ENCODE measurements at places on chromosomes 2 and 18.

- DNase-seq = no peak
Measured at GRCh38 chr2:50956886-50957285, 75.0 kb downstream of the NRXN1 start.

DNA sequence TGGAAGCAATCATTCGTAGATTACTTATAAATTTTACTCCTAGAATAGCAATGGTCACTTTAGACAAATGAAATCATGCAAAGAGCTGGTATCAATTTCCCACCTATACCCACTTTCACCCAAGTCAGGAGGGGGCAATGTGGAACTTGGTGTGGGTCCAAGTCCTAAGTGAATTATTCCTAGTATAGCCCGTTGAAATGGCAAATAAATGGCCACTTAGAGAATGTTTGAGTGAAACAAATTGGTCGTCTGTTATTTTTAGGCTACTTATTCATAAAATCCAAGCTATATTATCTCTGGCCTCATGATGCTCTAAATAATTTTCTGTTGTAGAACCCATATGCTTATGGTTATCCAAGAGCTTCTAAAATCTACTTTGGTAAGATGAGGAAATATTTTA, 98.1 kb downstream of the MYO3B start:
- no peak for DNase-seq

- no peak for DNase-seq
Measured at GRCh38 chr2:174078275-174078674, 113.1 kb upstream of the SP3 start.

GRCh38 chr2:136010126-136010525, 24.7 kb upstream of the DARS1 start:
- DNase-seq = no peak

- DNase-seq = no peak
Measured at GRCh38 chr18:76593843-76594242, 98.8 kb upstream of the ZNF516 start.

DNA sequence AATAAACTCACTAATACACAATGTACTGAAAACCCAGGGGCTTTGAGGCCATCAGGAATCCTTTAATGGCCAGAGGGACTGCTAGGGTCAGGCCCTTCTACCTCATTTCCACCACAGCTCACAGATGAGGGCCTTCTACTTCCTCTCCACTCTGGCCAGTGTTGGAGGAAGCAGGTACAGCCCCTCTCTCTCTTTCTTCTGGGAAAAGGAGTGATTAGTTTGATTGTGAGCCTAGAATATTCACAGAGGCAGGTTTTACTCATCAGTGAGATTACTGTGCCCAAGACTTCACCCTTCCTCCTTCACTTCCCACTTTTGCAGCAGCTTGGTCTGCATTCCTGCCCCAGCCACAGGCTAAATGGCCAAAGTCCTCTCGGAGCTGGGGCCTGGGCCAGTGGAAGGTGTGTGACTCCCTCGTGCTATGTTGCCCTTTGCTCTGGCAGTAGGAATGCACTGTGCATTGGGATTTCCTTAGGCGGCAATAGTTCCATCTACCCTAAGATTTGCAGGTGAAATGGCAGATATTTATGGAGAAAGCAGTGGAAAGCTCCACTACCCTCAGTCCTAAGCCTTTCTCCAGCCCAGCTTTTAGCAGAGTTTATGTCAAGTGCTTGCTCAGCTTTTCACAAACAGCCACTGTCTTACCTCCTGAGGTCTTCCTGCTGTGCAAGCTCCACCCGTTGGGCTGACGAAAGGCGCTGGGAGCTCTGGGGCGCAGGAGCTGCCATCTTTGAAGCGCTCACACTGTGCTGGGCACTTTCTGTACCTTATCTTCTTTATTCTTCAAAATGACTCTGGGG, 36.2 kb upstream of the YES1 start:
- DNase-seq = no peak

GRCh38 chr18:51236225-51236624, 38.7 kb upstream of the MEX3C start:
- peak; percentile 31 for DNase-seq

- DNase-seq = no peak
Measured at GRCh38 chr2:177733-178132, 86.1 kb downstream of the SH3YL1 start.

- no peak for DNase-seq
Measured at GRCh38 chr2:120539937-120540718, 194.2 kb downstream of the INHBB start.

DNA sequence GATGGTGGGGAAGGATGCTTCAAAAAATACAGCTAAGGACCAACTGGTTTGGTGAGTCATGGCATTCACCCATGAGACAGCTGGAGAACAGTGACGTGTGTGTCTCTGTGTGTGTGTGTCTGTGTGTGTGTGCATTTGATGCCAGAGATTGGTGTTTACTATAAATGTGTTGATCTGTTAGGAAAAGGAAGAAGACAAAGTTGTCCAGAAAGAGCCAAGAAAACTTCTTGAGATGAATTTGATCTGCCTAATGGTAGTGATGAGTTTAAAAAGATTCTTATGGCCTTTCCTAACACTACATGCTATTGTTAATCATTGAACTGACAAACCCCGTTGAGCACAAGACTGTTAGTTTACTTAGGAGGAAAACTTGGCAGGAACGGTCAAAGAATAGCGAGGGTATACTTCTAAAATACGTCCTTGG, 36.4 kb upstream of the IL1R1 start:
- DNase-seq = no peak

- DNase-seq = no peak
Measured at GRCh38 chr2:116416731-116417377, 1397.6 kb upstream of the DDX18 start.

- no peak for DNase-seq
Measured at GRCh38 chr2:12818416-12819102, 101.8 kb downstream of the TRIB2 start.

GRCh38 chr2:7676714-7677113, 759.5 kb downstream of the RNF144A start:
- no peak for DNase-seq

GRCh38 chr2:120771781-120772208, 36.1 kb downstream of the GLI2 start:
- no peak for DNase-seq

GRCh38 chr2:150644298-150645067, 157.0 kb upstream of the RND3 start:
- DNase-seq = no peak

DNA sequence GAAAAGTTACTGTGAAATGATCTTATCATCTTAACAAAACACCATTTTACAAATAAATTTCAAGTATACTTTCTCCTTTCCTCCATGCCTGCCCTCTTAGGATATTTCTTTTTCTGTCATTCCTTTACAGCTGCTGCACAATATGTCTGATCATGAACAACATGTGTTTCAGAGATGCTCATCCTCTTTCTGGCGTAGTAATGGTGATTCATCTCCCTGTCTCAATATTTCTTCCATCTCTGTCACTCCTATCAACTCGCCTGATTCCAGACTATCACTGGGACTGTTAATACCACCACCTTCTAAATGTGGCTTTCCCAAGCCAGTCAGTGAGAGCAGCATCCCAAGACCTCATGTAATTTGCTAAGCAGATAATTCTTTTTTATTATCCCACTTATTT, 290.5 kb downstream of the GULP1 start:
- DNase-seq = no peak

- peak; percentile 57 for DNase-seq
Measured at GRCh38 chr2:9286554-9287399, 80.2 kb downstream of the ASAP2 start.

DNA sequence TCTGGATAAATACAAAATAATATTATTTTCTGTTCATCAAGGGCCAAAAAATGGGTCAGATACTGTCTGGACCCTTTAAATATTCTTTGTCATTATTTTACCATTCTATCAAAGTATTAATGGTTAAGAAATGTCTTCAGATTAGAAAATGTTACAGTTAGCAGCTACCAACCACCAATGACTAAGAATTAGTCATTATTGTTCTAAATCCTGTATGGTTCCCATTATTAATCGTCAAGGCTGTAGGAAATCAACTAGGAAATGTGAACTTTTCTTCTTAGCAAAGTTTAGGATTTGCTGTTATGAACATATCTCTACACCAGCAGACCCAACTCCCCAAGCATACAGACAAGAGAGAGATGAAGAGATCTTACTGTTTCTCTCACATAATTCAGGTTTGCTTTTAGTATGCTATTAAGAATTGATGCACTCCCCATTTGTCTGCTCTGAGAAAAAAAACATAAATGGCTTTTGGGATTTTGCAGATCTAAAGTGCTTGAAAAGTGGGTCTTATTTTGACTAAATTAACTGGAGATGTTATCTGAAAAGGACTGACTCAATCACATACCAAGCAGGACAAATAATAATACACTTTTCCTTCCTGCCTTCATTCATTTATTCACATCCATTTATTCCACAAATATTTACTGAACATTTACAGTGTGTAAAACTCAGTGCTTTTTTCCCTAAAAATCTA, 147.7 kb downstream of the PPP1R1C start:
- no peak for DNase-seq

- DNase-seq = no peak
Measured at GRCh38 chr18:33184175-33184574, 256.3 kb downstream of the CCDC178 start.

- no peak for DNase-seq
Measured at GRCh38 chr2:205405194-205405593, 277.1 kb upstream of the NRP2 start.

GRCh38 chr2:22359071-22359672, 1025.8 kb upstream of the KLHL29 start:
- no peak for DNase-seq

GRCh38 chr2:85709401-85709811, 15.2 kb downstream of the GNLY start:
- no peak for DNase-seq

GRCh38 chr2:113015042-113015441, 9.8 kb downstream of the IL36A start:
- DNase-seq = no peak

DNA sequence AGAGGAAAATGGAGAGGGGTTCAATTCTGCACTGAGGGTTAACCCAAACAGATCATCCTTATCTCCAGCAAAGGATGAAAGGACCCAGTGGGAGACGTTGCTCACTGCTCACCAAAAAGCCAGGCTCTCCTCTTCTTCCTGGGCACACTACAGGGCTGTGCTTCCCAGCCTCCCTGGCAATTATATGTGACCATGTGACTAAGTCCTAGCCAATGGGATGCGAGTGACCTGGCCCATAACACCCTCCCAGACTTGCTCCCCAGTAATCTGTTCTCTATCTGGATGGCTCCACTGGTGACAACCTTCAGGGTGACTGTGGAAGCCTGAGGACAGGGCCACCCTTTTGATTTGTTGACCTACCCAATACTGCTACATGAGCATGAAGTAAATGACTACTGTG, 10.9 kb upstream of the PRKCE start:
- no peak for DNase-seq

DNA sequence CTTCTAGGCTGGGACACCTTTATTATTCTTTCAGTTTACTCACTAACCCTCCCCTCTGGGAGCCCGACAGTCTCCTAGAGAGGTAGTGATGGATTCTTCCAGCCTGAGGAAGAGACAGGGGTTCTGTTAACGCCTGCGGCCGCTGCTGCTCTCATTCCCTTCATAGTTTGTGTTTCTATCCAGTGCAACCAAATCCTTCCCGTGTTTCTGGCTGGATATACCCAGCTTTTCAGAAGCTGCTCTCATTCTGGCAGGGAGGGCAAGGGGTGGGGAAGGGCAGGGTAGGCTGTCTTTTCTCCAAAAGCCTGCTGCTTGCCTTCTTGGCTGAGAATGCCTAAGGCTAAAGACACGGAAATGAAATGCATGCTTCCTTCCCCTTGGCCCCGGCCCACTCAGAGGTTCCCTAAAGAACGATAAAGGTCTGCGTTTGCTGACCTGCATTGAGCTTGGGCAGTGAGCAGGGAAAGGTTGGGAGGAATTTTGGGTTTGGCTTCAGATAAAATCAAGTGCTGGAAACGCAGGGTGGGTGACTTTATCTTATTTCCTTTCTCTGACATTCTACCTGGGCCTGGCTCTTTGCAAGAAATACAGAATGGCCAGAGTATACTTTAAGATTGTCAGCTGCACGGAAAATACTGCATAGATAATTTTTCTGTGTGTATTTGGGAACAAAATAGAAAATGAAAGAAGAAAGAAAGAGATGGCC, 390.9 kb downstream of the NBAS start:
- DNase-seq = no peak

GRCh38 chr2:165636959-165637358, 157.1 kb downstream of the GALNT3 start:
- DNase-seq = no peak

DNA sequence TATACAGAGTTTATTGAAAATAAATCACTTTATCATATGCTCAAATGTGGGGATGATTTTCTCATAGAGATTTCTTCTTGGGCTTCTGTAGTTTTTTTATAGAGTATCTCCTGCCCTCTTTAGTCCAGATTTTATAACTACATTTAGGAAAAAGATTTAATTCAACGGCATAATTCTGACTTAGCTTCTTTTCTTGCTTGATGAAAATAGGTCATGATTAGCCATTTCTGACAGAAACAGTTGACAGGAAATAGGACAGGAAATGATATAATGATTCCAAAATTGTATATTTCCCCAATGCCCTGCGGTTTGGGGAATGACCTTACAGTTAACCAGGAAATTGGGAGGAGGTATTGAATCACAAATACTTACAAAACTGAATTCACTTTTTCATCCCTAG, 1531.9 kb upstream of the ACVR2A start:
- no peak for DNase-seq

DNA sequence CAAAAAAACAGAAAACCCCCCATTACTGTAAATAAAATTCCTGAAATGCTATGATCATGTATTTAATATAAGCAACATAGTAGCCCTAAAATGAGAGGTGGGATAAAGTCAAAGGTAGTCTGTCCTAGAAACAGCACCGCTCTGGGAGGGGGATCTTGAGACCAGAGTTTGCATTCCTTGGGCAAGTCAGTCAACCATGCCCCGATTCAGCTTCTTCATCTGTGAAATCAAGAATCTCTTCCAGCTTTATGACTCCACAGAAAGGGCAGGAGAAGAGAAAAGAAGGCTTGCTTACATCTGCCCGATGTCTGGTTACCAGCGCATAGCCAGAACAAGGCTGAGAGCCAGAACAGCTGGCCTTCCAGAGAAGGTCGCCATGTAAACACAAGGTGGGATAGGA, 2.1 kb upstream of the FBLN7 start:
- DNase-seq = no peak

- no peak for DNase-seq
Measured at GRCh38 chr2:196653843-196654242, 14.3 kb downstream of the CCDC150 start.

DNA sequence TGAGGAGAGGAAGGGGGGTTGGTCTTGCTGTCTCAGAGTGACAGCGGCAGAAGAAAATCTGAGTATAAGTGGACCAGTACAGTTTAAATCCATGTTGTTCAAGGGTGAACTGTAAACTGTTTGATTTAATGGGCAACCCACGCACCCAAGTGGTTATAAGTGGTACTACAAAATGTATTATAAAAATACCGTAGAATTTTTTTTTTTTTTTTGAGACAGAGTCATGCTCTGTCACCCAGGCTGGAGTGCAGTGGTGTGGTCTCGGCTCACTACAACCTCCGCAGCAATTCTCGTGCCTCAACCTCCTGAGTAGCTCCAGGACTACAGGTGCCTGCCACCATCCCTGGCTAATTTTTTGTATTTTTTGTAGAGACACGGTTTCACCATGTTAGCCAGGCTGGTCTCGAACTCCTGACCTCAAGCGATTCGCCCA, 2.1 kb upstream of the CHCHD5 start:
- peak; percentile 24 for DNase-seq

GRCh38 chr2:201483342-201483741, 31.8 kb downstream of the STRADB start:
- no peak for DNase-seq

- DNase-seq = no peak
Measured at GRCh38 chr2:78999406-78999805, 26.1 kb upstream of the REG3G start.

Data from HCT116 (cell line).